ENCODE measurements at places on chromosomes 5 and 9.

DNA sequence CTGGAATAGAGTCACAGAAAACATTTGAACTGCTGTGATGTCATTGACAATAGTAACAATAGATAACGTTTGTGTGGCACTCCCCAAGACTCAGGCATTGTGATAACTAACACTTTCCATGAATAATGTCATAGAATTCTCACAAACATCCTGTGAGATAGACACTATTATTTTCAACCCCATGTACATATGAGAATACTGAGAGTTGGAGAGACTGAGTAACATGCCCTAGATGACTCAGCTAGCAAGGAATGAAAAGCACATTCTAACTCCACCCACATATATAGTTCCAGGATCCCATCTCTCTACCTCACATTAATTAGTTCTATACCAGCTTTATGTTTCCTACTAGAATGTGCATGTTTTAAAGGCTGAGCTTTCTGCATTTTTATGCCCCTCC, 71.4 kb downstream of the ASTN2 start:
- DNase-seq, result no peak

- DNase-seq, result no peak
These were observed 175.3 kb downstream of the SLF1 start for GRCh38 chr5:94793816-94794198.

- no peak for DNase-seq
These were observed 4.9 kb upstream of the KIF4B start for GRCh38 chr5:155008669-155009068.

GRCh38 chr9:34437006-34437925, 21.1 kb downstream of the FAM219A start:
- DNase-seq, result peak; percentile 21

- no peak for DNase-seq
These were observed 331.5 kb upstream of the ZNF462 start for GRCh38 chr9:106531491-106531890.

DNA sequence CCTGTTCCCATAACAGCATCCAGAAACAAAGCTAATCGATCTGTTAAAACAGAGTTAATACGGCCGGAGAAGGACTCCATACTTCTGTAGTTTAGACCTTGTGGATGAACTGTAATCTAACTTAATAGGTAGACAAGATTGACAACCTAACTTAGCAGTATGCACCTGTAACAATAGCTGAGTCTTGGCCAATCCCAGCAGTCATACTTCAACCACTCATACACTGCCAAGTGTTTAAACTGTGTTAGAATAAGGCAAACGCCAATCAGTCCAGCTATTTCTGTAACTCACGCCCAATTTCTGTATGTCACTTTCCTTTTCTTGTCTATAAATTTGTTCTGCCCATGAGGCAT, 33.7 kb upstream of the MACIR start:
- no peak for DNase-seq

DNA sequence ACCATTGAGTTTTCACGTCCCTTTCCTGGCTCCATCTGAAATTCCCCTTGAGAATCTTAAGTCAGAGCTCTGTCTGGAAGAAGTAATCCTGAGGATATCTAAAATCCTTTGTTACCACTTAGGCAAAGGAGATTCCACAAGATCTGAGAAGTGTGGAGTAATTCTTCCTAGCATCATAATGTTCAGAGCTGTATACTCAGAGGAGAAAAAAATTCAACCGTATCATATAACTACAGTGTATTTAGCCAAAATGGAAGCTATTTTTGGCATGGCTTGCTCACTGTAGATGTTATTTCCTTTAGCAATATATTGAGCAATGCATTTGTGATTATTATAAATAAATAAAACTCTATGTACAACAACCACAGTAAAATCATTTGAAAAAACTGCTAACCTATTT, 1858.4 kb downstream of the EFNA5 start:
- DNase-seq, result no peak

GRCh38 chr5:149423794-149424268, 44.7 kb upstream of the IL17B start:
- no peak for DNase-seq

DNA sequence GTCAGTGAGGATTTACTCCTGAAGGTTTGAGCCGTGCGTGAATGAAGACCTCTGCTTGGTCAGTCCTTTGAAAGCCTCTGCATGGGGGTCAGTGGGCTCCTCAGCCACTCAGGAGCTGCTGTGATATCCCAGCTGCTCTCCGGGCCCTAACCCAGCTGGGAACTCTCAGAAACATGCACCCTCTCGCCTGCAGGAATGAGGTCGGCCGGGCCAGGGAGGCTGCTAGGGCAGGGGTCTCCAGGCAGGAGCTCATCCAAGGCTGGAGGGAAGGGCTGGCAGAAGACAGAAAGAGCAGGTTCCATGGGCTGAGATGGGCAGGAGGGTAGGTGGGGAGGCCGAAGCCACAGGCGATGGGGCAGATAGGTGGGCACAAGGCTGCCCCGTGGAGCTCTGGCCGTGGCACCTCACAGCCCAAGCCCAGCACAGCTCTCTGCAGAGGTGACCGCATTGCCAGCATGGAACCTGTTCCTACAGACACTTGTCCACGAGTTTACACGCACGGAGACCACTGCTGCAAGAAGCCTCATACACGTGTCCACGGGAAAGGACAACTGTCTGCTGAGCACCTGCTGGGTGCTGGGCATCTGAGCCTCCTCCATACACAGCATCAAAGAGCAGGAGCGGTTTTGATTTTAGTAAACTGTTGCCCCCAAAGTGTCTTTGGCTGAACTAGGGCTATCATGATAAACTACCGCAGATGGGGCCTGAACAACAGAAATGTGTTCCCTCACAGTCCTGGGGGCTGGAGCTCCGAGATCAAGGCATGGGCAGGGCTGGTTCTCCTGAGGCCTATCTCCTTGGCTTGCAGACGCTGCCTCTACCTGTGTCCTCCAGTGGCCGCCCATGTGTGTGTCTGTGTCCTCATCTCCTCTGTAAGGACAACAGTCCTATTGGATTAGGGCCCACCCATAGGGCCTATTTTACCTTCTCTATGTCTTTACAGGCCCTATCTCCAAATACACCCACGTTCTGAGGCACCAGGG, 85.2 kb upstream of the ADAMTS2 start:
- no peak for DNase-seq

DNA sequence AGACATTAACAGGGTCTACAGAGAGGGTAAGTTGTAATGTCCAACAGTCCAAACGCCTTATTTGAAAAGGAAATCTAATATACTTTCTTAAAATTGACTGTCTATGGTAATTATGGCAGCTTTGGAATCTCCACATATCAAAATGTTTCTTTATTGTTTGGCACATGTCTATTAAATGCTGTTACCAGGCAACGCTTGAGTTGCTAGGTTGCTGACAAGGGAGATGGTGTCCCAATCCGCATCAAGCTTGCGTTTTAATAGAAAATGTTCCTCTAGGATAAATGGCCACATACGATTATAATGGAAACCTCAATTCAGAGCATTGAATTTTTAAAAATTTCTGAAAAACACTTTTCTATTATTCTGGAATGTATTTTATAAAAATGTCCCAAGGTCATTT, 9.2 kb downstream of the ANXA1 start:
- DNase-seq, result no peak

DNA sequence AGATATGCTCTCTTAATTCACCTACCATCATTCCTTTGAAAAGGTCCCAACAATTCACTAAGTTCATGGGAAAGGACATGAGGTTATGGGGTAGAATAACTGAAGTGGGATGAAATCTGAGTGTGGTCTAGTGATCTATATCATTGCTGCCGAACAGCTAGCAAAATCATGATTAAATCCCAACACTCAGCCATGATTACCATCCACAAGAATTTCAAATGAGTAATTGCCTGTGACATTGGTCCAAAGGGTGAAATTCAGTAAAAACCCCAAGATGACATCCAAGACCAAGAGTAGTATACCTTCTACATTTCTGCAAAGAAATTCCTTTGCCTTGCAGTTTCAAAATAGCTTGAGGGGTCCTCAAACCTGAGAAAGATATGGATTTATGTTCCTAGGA, 225.6 kb downstream of the SPOCK1 start:
- no peak for DNase-seq

DNA sequence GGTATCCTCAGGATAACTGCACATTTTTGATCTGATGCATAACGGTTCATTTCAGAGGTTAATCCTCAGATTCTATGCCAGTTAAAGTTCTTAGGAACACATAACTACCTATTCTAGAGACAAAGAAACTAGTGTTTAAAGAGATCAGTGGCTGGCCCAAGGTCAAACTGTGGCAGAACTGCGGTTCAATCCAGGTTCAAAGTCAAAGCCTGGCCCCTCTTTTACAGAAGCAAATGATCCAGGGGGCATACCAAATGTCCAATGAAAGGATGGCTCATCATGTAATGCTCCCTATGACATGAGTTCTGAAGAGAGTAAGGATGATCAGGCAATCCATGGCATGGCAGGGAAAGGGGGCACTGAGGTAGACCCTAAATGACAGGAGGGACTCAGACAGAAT, 283.3 kb downstream of the SPOCK1 start:
- DNase-seq, result no peak

- DNase-seq, result no peak
These were observed 33.9 kb upstream of the GLIS3 start for GRCh38 chr9:4333787-4334186.

DNA sequence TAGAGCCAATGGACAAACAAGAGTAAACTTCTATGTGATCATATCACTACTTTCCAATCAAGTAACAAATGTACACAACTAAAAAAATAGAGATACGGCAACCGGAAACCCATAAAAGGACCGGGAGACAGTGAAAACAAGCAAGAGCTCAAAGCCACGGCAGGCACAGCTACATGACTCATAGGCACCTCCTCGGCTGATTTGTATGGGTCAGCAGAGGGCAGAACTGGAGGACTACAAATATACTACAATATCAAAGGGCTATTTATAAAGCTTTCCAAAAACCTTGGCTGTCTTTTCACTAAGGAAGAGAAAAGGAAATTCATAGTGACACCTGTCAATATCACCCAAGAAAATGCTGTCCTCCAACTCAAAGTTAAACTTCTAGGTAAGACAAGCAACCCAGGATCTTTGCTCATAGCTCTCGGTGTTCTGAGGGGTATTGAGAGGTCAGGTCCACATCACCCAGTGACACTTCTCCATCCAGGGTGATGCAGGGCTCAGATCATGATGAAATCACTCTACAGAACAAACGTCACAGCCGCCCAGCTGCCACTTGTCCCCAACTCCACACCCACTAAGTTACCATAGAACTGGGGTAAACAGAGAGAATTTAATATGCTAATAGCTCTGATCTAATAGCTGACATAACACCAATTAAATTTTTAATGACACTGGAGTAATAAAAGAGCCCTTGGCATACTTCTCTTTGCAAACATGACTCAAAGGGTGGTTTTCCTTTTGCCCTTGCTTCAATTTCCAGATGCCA, 41.3 kb downstream of the PFDN1 start:
- peak; percentile 73 for DNase-seq

DNA sequence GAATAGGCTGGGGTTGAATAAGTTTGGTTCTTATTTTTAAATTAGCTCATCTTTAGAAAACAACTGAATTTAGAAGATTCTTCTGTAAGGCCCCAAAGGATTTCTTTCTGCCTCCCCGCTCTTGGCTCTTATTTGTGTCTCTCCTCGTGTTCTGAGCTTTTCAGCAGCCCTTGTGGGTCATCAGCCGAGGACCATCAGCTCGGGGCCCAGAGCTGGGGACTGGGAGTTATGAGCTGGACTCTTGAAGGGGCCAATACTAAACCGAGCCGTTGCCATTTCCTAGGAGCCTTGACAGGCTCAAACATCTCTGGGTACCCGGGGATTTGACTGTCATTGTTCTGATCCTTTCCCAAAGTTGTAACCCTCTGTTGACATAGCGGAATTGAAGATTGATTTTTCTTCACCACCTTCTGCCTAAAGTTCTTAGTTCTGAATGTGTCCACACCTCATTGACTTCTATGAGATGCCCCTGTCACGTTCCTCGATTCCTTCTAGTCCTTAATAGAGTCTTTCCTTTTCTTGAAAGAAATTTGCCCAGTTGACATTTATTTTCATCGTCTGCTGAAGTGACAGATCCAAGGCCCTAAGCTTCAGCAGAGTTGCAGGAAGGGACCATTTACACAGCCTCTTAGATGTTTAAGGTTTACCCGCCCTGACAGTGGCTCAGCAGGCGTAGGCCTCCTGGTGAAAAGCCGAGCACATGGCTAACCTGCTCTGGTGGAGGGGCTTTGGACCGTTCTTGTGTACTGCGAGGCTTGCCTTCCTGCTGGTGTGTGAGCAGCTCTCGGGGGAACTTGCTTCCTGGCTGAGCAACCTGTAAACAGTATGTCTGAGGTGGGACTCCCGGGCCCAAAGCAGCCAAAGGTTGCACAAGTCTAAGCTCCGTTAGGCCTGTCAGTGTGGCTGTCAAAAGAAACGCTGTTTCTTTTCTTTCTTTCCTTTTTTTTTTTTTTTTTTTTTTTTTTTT, 24.0 kb downstream of the ABL1 start:
- no peak for DNase-seq

- no peak for DNase-seq
These were observed 582 bp upstream of the FBXO4 start for GRCh38 chr5:41924526-41924871.

DNA sequence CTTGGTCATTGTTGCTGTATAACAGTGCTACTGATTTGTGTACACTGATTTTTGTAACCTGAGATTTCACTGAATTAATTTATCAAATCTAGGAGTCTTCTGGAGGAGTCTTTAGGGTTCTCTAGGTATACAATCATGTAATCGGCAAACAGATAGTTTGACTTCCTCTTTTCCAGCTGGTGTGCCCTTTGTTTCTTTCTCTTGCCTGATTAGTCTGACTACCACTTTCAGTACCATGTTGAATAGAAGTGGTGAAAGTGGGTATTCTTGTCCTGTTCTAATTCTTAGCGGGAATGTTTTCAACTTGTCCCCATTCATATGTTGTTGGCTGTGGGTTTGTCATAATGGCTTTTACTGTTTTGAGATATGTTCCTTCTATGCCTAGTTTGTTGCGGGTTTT, 24.7 kb upstream of the RANBP6 start:
- no peak for DNase-seq

DNA sequence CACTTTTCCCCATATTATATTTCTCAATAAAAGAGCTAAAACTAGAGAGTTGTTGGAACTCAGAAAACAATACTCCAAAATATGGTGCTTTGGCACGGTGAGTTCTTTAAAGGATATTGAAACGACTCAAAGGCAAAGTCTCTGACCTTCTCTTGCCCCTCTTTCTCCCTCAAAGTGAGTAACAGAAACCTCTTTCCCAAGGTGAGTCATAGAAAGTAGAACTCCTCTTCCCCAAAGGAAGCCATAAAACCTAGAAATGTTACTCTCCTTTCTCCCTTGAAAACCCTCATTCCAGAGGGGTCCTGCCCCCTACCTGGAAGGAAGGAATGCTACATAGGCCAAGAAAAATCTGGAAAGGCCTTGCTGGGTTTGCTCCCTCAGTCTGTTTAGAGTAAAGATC, 47.5 kb downstream of the RAPGEF6 start:
- DNase-seq, result no peak

GRCh38 chr5:3862906-3863305, 267.3 kb downstream of the IRX1 start:
- DNase-seq, result no peak

Measured in hippocampal formation (tissue), 2 donors.